ENCODE measurements at places on chromosomes 6 and 20.

DNA sequence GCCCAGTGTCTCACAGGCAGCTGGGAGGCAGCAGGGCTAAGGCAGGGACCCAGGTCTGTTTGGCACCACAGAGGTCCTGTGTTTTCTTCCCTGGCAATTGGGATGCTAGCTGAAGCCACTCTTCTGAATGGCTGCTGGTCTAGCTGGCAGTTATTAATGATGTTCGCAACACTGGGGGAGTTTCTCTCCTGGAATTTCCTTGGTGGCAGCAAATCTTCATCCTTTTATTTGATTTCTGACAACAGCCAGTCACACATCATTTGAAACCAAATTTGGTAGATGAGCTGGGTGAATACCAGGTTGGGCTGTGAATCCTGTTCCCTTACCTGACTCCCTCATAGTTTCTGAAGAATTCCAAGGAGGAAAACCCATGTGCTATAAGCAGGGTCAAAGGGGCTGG, 40.8 kb upstream of the SLC4A11 start:
- no peak overlapping the region for H3K4me3 ChIP-seq
- no peaks in the 10 kb centered on the region for H3K36me3 ChIP-seq
- peaks cover 2% of the 10 kb centered on the region for H3K4me1 ChIP-seq

- no peaks in the 10 kb centered on the region for H3K4me1 ChIP-seq
- no peaks in the 10 kb centered on the region for H3K27me3 ChIP-seq
- DNase-seq: no peak
- H3K4me3 ChIP-seq: no peak overlapping the region
- H3K36me3 ChIP-seq: no peaks in the 10 kb centered on the region
Observed at GRCh38 chr6:20159781-20160540, 52.3 kb downstream of the MBOAT1 start.

DNA sequence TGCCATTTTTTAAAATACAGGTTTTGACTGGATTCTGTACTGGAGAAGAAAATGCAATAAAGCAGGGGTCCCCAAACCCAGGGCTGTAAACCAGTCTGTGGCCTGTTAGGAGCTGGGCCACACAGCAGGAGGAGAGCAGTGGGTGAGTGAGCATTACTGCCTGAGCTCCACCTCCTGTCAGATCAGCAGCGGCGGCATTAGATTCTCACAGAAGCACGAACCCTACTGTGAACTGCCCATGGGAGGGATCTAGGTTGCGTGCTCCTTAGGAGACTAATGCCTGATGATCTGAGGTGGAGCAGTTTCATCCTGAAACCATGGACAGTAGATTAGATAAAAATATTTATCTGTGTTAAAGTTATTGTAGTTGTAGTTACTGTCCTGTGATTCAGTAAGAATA, 21.1 kb upstream of the FBXO9 start:
- H3K4me1 ChIP-seq: peaks cover 6% of the 10 kb centered on the region
- no peak overlapping the region for H3K4me3 ChIP-seq
- peak overlapping the region; percentile 78 for H3K27ac ChIP-seq
- no peaks in the 10 kb centered on the region for H3K36me3 ChIP-seq
- peak; percentile 88 for DNase-seq
- no peaks in the 10 kb centered on the region for H3K27me3 ChIP-seq

DNA sequence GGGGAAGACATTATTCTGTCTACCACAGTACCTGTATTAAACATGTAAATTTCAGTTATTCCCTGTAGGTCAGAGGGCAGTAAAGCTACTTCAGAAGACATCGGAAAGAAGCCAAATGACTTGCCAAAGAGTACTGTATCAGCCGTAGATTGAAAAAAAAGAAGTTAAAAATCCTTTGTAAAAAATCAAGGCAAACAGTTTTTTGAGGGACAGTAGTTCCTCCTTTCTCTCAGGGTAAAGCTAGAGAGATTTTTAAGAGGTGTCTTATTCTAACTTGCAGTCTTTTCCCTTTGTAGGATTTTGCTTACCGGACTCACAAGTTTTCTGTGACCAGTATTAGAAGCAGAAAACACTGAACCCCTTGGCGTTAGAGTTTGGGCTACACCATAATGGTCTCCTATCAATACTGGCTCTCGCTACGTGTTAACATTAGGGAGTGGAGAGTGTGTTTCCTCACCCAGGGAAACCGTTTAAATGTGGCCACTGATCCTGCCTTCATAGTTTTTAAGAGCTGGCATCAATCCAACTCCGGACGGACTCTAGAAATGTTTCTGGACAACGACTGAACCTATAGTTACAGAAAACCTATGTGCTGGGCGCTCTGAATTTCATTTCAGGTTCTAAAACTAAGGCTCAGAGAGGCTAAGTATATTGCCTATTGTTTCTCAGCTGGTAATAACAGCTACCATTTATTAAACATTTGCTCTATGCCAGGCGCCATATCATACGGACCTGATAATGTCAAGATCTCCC, 1.3 kb upstream of the ASXL1 start:
- no peaks in the 10 kb centered on the region for H3K36me3 ChIP-seq
- H3K4me1 ChIP-seq: peaks cover 3% of the 10 kb centered on the region
- no peak for DNase-seq
- no peak overlapping the region for H3K27ac ChIP-seq
- H3K4me3 ChIP-seq: no peak overlapping the region
- H3K27me3 ChIP-seq: no peaks in the 10 kb centered on the region

- H3K27me3 ChIP-seq: no peaks in the 10 kb centered on the region
- H3K36me3 ChIP-seq: no peaks in the 10 kb centered on the region
- DNase-seq: no peak
- H3K4me1 ChIP-seq: no peaks in the 10 kb centered on the region
- no peak overlapping the region for H3K4me3 ChIP-seq
- H3K27ac ChIP-seq: no peak overlapping the region
Observed at GRCh38 chr6:75091467-75092190, 114.2 kb downstream of the COL12A1 start.

GRCh38 chr6:157534134-157534871, 153.3 kb downstream of the ZDHHC14 start:
- no peaks in the 10 kb centered on the region for H3K36me3 ChIP-seq
- DNase-seq: no peak
- no peak overlapping the region for H3K27ac ChIP-seq
- no peaks in the 10 kb centered on the region for H3K27me3 ChIP-seq
- H3K4me1 ChIP-seq: peaks cover 12% of the 10 kb centered on the region

DNA sequence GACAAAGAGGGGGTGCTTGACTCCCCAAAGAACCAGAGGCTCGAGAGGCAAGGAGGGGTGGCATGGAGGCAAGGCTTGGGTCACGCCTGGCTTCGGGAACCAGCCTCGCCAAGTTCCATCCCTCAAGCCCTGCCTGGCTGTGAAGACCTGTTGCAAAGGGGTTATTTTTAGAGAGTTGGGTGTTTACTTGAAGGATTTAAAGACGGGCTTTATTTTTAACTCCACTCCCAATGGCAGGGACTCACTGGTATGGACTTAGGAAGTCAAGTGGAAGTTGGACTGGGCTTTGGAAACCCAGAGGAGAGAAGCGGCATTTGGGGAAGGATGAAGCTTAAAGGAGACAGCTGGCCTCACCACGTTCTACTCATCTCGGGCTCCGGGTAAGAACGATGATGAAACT, 43.1 kb downstream of the JPH2 start:
- H3K4me1 ChIP-seq: no peaks in the 10 kb centered on the region
- H3K27me3 ChIP-seq: no peaks in the 10 kb centered on the region
- no peaks in the 10 kb centered on the region for H3K36me3 ChIP-seq
- no peak for DNase-seq
- H3K27ac ChIP-seq: no peak overlapping the region
- H3K4me3 ChIP-seq: no peak overlapping the region

GRCh38 chr6:4647414-4648365, 128.5 kb upstream of the CDYL start:
- peak; percentile 92 for DNase-seq
- no peaks in the 10 kb centered on the region for H3K36me3 ChIP-seq
- H3K4me3 ChIP-seq: no peak overlapping the region
- no peaks in the 10 kb centered on the region for H3K4me1 ChIP-seq
- H3K27me3 ChIP-seq: no peaks in the 10 kb centered on the region
- H3K27ac ChIP-seq: no peak overlapping the region

DNA sequence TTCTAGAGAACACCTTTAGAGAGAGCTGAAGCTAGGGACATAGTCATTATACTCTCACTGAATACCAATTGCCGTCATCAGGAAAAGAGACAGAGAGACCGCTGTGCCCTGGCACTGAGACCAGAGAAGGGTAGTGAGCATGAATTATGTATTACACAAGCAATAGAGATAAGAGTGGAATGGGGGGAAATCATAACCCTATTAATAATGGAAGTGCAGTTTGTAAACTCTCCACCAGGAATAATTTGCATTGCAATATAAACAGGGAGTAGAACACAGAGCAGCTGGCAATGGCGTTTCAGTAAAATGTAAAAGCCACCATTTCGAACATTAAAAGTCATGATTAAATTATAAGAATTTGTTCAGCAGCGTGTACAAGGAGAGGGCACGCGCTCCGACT, 244.5 kb downstream of the MAFB start:
- H3K4me1 ChIP-seq: no peaks in the 10 kb centered on the region
- no peak overlapping the region for H3K27ac ChIP-seq
- DNase-seq: no peak
- no peaks in the 10 kb centered on the region for H3K36me3 ChIP-seq
- no peak overlapping the region for H3K4me3 ChIP-seq

DNA sequence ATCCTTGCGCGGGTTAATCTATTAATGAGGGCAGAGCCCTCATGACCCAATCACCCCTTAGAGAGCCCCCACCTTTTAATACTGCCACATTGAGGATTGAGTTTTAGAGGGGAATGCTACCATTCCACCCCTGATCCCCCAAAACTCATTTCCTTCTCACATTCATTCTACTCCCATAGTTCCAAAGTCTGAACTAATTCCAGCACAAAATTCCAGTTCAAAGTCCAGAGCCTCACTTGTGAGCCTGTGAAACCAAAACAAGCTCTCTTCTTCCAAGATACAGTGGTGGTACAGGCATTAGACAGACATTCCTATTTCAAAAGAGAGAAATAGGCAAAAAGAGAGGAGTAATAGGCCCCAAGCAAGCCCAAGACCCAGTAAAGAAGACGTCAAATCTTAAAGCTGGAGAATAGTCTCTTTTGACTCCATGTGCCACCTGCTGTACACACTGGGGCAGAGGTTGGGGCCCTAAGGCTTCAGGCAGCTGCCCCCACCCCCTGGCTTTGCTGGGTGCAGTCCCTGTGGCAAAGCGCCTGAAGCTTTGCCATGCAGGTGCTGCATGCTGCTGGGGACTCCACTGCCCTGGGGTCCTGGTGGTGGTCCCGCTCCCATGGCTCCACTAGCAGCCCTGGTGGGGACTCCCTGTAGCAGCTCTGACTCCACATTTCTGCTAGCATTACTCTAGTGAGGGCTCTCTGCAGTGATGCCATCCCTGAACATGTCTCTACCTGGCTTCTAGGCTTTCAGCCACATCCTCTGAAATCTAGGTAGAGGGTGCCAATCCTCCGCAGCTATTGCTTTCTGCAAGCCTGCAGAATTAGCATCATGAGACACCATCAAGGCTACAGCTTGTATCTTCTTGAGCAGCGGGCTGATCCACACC, 41.3 kb downstream of the RSPH3 start:
- H3K36me3 ChIP-seq: no peaks in the 10 kb centered on the region
- no peak overlapping the region for H3K27ac ChIP-seq
- no peaks in the 10 kb centered on the region for H3K4me1 ChIP-seq
- no peak for DNase-seq
- H3K27me3 ChIP-seq: no peaks in the 10 kb centered on the region

DNA sequence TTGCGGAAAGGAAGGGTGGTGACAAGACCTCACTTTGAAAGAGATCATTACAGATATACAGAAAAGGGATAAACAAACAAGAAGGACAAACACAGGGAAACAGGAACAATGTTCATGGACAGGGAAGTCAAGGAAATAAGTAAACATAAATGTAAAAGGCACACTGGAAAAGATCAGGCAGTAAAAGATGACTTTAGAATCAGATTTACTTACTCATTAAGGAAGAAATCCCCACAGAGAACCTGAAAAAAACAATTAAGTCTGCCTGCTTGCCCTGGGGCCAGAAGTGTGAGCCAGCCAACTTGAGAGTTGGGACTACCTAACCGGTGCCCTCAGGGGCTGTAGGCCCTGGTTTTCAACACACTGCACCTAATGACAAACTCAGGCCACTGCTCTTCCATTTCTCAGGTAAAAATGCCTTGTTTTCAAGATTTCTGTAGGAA, 1.7 kb downstream of the APMAP start:
- H3K4me1 ChIP-seq: no peaks in the 10 kb centered on the region
- no peaks in the 10 kb centered on the region for H3K36me3 ChIP-seq
- H3K27me3 ChIP-seq: no peaks in the 10 kb centered on the region
- no peak overlapping the region for H3K4me3 ChIP-seq

- H3K27ac ChIP-seq: no peak overlapping the region
- DNase-seq: no peak
- no peaks in the 10 kb centered on the region for H3K4me1 ChIP-seq
- H3K4me3 ChIP-seq: no peak overlapping the region
- no peaks in the 10 kb centered on the region for H3K36me3 ChIP-seq
Observed at GRCh38 chr6:80921861-80922460, 815.5 kb downstream of the BCKDHB start.

GRCh38 chr6:33195304-33196165, 3.3 kb upstream of the COL11A2 start:
- DNase-seq: no peak
- no peak overlapping the region for H3K27ac ChIP-seq

- no peak overlapping the region for H3K27ac ChIP-seq
- H3K27me3 ChIP-seq: peaks cover 1% of the 10 kb centered on the region
- DNase-seq: no peak
- no peak overlapping the region for H3K4me3 ChIP-seq
Observed at GRCh38 chr20:24705486-24705885, 236.1 kb downstream of the SYNDIG1 start.

DNA sequence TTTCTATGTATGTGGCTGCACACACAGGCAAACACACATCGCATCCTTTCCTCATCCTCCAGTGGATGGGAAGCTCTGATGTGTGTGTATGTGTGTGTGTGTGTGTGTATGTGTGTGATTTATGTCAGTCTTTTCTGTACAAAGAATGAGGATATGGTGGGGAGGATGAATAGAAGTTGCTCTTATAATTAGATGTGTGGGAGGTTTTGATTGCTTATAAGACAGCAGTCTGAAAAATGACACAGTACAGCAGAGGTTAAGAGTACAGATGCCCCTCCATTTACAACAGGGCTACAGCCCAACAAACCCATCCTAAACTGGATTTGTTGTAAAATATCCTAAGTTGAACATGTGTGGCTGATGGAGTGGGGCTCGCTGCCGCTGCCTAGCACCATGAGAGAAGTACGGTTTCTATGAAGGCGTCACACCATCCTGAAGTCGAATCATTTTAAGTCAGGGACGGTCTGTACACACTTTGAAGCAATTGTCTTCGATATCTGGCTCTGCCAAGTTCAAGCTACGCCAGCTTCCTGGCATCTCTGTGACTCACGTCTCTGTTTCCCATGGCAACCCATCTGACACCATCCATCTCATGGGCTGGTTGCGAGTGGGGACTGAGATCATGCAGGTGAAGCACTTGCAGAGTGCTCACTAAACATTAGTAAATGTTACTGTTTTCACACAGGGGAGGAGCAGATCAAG, 252.6 kb downstream of the MYLK4 start:
- no peak for DNase-seq
- H3K27ac ChIP-seq: no peak overlapping the region
- H3K27me3 ChIP-seq: no peaks in the 10 kb centered on the region
- no peaks in the 10 kb centered on the region for H3K4me1 ChIP-seq
- H3K4me3 ChIP-seq: no peak overlapping the region

Data from mesendoderm (in vitro differentiated cells).